ENCODE measurements at places on chromosomes 1 and 21.

DNA sequence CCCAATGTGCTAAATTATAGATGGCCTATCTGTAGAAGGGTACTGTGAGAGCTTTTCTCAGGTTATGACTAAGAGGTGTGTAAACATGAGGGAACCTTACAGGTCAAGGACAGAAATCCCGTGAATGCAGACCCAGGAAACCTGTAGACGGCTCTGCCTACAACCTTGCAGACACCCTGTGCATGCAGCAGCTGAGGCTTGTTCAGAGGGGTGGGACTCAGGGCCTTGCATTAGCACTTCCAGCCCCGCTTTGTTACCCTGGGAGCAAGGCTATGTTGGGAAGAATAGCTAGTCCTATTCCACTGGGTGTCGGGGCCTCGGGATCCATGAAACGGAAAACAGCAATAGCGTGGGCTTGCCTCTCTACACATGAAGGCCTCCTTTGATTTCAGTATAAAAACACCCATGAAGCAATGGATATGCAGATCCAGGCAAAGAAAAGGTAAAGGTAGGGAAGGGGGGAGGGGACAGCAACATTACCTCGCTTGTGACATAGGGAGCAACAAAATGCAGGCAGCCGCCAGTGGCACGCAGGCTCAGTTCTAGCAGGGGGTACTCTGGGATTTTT is 9.5 kb upstream of the NDUFS5 start:
- no peak for DNase-seq

DNA sequence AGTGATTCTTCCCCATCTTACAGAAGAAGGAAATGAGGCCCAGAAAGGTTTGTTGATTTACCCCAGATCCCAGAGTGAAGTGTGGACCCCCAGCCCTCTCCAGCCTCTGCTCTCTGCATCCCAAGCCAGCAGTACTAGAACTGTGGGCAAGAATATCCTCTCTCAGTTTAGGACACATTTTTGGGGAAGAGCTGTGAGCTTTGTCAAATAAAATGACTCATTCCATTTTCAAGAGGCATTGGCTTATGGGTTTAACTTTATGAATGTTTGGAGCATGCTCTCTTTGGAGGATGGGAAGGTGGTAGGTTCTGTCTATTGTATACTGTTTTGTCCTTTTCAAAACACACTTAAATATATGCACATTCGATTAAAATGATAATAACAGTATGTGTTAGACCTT is 70.6 kb upstream of the CNTN2 start:
- no peak for DNase-seq

DNA sequence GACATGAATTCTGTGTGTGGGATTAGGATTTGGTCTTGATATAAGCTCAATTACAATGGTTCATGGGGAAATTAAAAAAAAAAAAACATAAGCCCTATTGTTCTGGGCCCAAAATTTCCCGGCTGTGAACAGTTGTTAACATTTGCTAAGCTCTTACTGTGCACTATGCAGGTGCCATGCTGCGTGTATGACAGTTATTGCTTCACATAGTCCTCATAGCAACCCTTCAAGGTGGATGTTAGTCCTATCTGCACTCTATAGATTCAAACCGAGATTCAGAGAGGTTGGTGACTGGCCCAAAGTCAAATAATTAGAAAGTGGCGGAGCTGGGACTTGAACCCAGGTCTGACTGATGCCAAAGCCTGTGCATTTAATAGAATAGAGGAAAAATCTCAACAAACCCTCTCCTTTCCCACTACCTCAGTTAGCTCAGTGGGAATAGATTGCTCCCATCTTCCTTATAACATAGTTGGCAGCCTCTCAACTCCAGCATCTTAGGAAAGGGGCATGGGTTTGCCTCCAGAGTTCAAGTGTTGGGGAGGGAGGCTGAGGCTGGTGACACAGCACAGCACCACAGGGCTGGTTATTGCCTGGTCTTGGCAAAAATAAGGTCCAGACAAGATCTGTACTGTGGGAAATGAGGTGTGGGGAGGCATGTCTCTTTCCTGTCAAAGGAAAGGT is 55.0 kb upstream of the GCLM start:
- DNase-seq: no peak

GRCh38 chr1:45206808-45207623 is 611 bp upstream of the ZSWIM5 start:
- no peak for DNase-seq

DNA sequence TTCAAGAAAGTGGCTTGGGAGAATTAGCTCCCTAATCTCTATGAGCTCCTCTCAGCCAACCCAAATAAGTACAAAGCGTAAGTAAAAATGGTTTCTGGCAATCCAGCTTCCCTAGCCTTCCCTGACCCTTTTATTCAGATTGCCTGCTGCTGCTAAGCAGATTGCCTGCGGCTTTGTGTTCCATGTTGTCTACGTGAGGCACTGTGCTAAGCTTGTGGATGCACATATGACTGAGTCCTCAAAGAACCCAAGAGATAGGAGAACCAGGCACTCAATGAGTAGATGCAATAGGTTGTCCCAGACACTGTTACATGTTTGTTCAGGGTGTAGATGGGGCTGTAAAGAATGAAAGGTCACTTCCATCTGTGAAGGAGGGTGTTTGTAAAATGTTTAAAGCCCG is 6.3 kb upstream of the OSBPL9 start:
- DNase-seq: no peak

- no peak for DNase-seq
Observed at GRCh38 chr21:35478161-35479064, 429.3 kb upstream of the RUNX1 start.

- no peak for DNase-seq
Observed at GRCh38 chr1:14778541-14778897, 180.0 kb downstream of the KAZN start.

DNA sequence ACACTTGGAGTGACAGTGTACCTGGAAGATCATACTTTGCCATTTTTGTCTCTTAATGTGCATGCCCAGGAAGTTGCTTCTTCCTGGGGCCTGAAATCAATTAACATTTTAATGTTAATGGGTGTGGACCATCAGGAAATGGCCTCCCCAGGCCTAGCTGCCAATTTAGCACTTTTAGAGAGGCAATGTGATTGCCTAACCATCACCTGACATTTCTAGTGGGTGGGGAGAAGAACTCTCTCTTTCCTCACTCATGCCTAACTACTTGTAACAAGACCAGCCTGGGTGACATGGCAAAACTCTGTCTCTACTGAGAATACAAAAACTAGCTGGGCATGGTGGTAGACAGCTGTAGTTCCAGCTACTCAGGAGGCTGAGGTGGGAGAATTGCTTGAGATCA is 549.0 kb upstream of the RGS18 start:
- no peak for DNase-seq

GRCh38 chr1:211551638-211552460 is 27.1 kb downstream of the SLC30A1 start:
- no peak for DNase-seq
